ENCODE measurements at places on chromosomes 16 and 17. TPM values are rescaled to one million over a fixed set of nuclear protein-coding genes. Genes with fewer than 3 reads are reported as not detected.

GRCh38 chr16:73614131-73614530 lies 566.2 kb upstream of the ZFHX3 start:
- H3K36me3 ChIP-seq: no peaks in the 10 kb centered on the region
- no peak overlapping the region for H3K4me3 ChIP-seq
- no peak overlapping the region for H3K27ac ChIP-seq
- peaks cover 43% of the 10 kb centered on the region for H3K27me3 ChIP-seq

DNA sequence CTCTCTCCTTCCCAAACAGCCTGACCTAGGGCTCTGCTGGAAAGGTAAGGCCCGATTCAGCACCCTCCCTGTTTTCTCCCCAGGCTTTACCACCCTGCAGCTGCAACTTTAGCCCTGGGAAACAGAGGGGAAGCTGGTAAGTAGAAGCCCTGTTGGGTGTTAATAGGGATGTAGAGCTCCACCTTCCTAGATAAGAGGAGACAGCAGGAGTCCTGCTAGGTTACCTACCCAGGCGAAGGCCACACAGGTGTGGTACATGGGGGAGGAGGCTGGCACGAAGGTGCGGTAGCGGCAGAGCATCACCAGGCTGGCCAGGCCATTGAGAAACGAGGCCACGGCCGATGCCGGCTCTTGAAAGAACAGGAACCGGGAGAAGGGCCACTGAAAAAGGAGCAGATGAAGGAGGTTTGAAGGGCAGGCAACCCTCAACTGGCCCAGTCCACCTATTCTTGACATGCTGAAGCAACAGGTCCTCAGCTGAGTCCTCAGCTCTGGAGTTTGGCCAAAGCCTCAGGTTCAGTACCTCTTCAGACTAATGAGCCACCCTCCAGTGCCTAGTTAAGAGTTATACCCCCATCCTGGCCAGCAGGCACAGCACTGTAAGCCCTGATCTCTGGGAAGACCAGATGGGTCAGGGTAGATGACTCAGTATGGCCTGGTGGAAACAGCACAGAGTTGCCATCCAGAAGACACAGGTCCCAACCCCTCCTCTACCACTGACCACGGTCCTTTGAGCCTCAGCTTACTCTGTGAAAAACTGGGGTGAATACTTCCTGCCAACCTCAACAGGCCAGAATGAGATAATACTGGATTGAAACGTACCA lies 3.3 kb downstream of the PGAP3 start:
- DNase-seq: no peak
- peaks cover 16% of the 10 kb centered on the region for H3K36me3 ChIP-seq
- H3K27me3 ChIP-seq: no peaks in the 10 kb centered on the region
- H3K4me3 ChIP-seq: no peak overlapping the region
- H3K27ac ChIP-seq: no peak overlapping the region
- peaks cover 21% of the 10 kb centered on the region for H3K4me1 ChIP-seq

DNA sequence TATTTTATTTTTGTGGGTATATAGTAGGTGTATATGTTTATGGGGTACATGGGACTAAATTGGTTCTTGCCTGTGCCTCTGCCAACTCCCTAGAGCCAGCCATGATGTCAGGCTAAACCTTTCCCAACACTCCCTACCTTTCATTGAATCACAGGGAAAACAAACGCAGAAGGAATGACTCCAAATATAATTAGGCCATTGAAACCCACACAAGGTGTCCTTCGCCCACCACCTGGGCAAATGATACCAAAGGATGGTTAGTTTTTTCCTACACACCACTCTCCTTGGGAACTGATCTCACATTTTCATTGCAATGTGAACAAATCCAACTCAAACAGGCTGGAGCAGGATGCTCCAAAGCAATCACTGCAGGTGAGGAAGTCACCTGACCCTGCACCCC lies 27.5 kb downstream of the WSB1 start:
- H3K36me3 ChIP-seq: peaks cover 8% of the 10 kb centered on the region
- H3K4me3 ChIP-seq: no peak overlapping the region
- H3K4me1 ChIP-seq: peaks cover 17% of the 10 kb centered on the region
- no peak for DNase-seq
- H3K27me3 ChIP-seq: no peaks in the 10 kb centered on the region

- no peak for DNase-seq
- H3K27ac ChIP-seq: peak overlapping the region; percentile 3
- H3K27me3 ChIP-seq: no peaks in the 10 kb centered on the region
- peaks cover 34% of the 10 kb centered on the region for H3K36me3 ChIP-seq
Measured at GRCh38 chr17:59643159-59644140, 23.8 kb downstream of the CLTC start.

The TANC2 gene
- 40.3 TPM for total RNA-seq

Measured in osteocyte (in vitro differentiated cells).